Activated CD8-positive, alpha-beta memory T cell treated with anti-CD3 and anti-CD28 coated beads, Interleukin-2, amount 10 ng/mL, durations not matched to agents 7 days and 5 days (primary cell): ENCODE measurements at places on chromosomes 3 and 15.

- no peaks in the 10 kb centered on the region for H3K36me3 ChIP-seq
- H3K27ac ChIP-seq, result no peak overlapping the region
- peaks cover 8% of the 10 kb centered on the region for H3K4me1 ChIP-seq
- DNase-seq, result no peak
- peaks cover 66% of the 10 kb centered on the region for H3K27me3 ChIP-seq
- no peak overlapping the region for H3K4me3 ChIP-seq
These were observed 18.8 kb upstream of the CFAP161 start for GRCh38 chr15:81115054-81115939.

DNA sequence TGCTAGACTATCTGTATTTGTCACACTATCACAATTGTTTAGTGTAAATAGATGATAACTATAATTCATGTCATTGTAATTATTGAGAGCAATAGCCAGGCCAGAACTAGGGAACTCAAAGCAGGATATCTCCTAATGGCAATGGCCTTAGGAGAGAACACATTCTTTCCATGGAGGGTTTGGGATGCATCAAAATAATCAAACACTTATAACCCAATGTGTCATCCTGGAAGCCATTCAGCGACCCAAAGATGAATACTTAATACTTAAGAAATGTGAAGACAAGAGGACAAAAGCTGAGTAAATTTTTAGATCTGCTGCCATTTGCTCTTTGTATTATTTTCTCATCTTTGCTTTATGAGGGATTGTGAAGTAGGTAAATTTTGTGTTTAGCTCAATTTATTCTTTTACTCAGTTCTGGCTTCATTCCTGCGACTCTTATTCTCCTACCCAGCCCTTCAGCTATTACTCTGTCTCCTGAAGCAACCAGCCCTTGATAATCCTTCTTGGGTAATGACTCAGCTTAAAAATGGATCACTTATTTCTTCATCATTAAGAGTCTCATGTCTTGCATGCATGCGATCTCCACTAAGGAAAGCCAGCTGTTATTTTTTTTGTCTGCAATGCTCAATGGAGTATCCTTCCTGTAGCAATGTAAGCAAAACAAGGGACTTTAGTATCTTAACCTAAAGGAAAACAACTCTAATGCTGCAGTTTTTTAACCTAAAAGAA, 2.0 kb downstream of the OR4F15 start:
- no peaks in the 10 kb centered on the region for H3K4me1 ChIP-seq
- H3K27ac ChIP-seq, result no peak overlapping the region
- peaks cover 27% of the 10 kb centered on the region for H3K27me3 ChIP-seq
- DNase-seq, result no peak
- no peaks in the 10 kb centered on the region for H3K36me3 ChIP-seq

DNA sequence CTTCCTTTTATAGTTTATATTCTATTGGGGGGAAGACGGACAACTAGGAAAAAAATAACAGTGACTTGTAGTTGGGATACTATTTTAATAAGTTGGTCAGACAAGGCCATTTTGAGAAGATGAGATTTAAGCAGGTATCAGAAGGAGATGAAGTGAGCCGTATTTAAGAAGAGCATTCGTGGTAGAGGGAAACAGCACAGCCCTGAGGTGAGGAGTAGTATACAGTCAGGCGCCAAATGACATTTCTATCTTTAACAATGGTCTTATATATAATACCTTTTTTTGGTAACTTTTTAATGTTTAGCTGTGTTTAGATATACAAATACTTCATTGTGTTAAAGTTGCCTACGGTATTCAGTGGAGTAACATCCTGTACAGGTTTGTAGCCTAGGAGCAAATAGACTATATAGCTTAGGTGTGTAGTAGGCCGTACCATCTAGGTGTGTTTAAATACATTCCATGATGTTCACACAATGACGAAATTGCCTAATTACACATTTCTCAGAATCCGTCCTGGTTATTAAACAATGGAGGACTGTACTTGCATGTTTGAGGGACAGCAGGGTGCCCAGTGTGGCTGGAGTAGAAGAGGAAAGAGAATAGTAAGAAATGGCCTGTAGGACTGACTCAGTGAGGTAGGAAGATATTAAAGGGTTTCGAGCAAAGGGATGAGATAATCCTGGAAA, 1.6 kb downstream of the NKTR start:
- H3K36me3 ChIP-seq, result peaks cover 45% of the 10 kb centered on the region
- H3K27me3 ChIP-seq, result no peaks in the 10 kb centered on the region
- peak overlapping the region; percentile 99 for H3K27ac ChIP-seq
- DNase-seq, result no peak

DNA sequence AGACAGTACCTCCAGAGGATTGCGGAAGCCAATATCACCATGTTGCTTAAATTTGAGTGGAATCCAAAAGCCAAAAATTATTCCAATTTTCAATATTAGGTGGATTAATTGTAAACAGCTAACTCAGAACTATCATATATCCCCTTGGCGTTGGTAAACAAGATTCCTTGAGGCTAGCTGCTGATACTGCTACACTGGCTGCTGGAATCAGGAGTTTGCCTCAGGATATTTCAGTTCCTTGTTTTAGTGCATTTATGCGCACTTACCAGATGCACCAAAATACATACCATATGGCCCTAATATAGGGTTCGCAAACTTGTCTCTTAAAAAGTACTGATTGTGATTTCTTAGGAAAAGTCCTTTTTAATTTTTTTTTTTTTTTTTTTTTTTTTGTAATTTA, 605.2 kb upstream of the NAALADL2 start:
- H3K27me3 ChIP-seq, result no peaks in the 10 kb centered on the region
- no peak for DNase-seq
- no peak overlapping the region for H3K27ac ChIP-seq
- H3K4me3 ChIP-seq, result no peak overlapping the region

DNA sequence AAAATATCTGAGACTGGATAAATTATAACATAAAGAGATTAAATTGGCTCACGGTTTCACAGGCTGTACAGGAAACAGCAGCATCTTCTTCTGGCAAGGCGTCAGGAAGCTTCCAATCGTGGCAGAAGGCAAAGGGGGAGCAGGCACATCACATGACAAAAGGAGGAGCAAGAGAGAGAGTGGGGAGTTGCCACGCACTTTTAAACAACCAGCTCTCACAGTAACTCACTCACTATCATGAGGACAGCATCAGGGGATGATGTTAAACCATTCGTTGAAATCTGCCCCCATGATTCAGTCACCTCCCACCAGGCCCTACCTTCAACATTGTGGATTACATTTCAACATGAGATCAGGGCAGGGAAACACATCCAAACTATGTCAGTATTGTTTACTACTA, 114.5 kb upstream of the SPATA16 start:
- DNase-seq, result no peak
- no peaks in the 10 kb centered on the region for H3K27me3 ChIP-seq
- no peak overlapping the region for H3K4me3 ChIP-seq
